Motor neuron (in vitro differentiated cells): ENCODE measurements at places on chromosomes 12 and 14.

GRCh38 chr14:105099778-105100177, 34.5 kb upstream of the GPR132 start:
- ATAC-seq = no peak

DNA sequence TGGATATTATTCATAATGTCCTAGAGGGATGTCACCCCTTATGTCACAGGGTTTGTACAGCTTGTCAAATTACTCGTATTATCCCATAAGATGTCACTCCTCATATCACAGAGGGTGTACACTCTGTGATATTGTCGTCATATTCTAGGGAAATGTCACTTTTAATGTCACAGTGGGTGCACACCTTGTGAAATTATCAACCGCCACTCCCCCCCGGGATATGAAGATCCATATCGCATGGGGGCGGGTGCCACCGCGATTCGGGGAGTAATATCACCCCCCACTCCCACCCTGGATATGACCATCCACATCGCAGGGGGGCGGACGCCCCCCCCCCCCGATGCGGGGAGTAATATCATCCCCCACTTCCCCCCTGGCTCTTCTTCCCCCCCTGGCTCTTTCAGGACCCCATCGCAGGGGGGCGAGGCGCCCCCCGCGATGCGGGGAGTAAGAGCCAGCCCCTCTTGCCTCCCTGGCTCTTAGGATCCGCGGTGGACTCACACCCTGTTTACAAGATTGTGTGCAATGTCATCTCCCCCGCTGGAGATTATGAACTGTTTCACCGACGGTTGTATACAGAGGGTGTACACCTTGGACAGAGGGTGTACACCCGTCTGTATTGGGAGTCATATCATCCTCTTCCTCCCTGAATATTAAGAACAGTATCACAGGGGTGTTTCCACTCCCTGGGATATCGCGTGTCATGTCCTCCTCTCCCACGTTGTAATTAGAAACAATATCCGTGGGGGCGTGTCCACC, 92.8 kb downstream of the FRMD6 start:
- ATAC-seq = no peak

GRCh38 chr12:104473374-104473983, 16.7 kb downstream of the CHST11 start:
- ATAC-seq = peak; percentile 86

DNA sequence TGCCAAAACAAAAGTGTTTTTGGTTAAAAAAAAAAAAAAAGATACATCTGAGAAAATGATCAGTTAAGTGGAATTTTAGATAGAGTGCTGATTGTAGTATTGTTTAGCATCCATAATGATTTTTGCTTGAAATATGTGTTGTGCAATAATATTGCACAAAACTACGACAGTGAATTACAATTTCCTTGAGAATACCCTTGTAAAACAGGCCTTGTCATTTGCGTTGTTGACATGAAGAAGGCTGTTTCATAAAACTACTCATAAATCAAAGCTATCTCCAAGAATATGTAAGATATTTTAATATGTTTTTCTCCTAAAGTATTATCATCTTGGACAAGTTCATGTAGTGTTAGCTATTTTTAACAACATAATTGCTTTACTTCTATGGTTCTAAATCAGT, 1077.0 kb downstream of the LRFN5 start:
- no peak for ATAC-seq

- no peak for ATAC-seq
Observed at GRCh38 chr14:31174433-31174832, 33.2 kb downstream of the HECTD1 start.

- no peak for ATAC-seq
Observed at GRCh38 chr12:159156-159782, 54.7 kb downstream of the SLC6A12 start.

DNA sequence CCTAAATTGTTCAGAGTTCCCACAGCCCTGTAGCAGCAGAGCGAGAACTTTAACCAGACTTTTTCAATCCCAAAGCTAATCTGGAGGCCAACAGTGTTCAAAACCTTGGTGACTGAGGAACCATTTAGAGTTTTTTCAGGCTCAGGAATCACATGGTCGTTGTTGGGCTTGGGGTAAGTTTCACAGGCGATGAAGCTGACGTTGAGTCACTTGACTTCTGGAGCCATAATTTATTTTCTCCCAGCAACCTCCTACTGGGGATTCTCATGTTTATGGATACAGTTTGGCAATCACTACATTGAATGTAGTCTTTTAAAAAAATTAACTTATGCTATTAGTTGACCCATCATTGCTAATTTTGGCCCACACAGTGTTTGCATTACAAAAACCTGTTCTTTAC, 34.5 kb downstream of the SSPN start:
- no peak for ATAC-seq

DNA sequence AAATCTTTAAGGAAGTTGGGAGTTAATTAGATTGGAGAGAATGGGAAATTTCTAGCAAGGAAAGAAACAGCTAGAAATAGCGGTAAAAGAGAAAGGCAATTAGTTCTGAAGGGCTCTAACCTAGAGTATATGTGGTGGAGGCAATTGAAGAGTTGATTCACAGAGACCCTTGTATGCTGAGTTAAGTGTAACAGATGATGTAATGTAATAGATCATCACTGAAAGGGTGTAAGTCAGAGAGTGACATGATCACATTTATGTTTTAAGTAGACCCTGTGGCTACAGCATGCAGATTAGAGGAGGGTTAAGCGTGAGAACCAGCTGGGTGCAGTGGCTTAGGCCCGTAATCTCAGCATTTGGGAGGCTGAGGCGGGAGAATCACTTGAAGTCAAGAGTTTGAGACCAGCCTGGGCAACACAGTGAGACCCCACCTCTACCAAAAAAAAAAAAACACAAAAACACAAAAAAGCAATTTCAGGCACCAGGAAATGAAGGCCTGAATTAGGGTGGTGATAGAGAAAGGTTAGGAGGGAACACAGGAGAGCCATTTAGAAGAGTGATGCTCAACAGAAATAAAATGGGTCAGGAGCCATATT, 3.0 kb downstream of the RBP5 start:
- ATAC-seq = no peak

- no peak for ATAC-seq
Observed at GRCh38 chr12:75439930-75440329, 40.6 kb upstream of the GLIPR1 start.

DNA sequence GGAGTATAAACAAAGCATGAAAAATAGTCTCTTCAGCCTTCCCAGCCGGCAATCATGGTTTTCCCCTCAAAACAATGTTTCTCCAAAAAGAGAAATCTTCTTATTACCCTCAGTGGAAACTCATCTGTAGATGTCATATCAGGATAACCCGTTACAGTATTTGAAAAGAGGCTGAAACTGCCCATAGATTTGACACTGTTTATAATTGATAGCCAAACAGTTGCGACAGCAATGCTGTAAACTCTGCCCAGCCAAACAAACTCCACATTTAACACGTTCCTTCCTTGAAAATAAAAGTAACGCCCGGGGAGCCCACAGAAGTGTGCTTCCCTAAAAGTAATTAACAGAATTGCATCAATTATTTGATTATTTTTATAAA, 201.3 kb upstream of the FOXN3 start:
- no peak for ATAC-seq

DNA sequence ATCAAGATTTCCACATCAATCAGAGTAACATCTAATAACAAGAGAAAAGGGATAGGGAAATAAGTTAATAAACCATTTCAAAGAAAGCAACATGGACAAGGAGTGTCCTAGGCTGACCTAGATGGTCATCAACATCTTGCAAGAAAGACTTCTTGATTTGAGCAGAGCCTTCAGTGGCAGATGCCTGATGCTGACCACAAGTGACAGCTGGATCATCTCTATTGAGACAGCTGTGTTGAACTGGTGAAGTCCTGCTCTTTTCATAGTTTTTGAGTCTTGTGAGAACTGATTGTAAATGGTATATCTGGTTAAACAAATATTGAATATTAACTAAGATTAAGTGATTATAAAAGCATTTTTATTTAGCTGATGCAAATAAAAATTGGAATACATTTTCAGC, 1083.6 kb upstream of the LRFN5 start:
- no peak for ATAC-seq

GRCh38 chr14:55332654-55333570, 61.7 kb downstream of the FBXO34 start:
- ATAC-seq = no peak
